Endothelial cell of umbilical vein (primary cell): ENCODE measurements at places on chromosomes 11 and 22.

DNA sequence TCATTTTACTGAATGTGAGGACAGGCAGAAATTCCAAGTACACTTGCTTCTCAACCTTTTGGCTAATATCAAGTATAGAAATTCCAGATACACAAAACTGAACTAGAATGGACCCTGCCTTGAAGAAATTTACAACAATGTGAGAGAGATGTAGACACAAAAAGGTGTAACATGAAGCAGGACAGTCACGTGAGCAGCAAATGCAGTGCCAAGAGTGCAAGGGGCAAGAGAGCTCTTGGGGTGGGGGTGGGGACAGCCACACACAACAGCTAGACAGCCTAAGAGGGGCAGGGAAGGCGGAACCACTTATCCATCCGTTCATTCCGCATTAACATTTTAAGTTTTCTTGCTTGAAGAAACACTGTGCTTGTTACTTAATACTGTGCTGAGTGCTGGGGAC is 28.9 kb downstream of the PLEKHA7 start:
- no peak for DNase-seq

DNA sequence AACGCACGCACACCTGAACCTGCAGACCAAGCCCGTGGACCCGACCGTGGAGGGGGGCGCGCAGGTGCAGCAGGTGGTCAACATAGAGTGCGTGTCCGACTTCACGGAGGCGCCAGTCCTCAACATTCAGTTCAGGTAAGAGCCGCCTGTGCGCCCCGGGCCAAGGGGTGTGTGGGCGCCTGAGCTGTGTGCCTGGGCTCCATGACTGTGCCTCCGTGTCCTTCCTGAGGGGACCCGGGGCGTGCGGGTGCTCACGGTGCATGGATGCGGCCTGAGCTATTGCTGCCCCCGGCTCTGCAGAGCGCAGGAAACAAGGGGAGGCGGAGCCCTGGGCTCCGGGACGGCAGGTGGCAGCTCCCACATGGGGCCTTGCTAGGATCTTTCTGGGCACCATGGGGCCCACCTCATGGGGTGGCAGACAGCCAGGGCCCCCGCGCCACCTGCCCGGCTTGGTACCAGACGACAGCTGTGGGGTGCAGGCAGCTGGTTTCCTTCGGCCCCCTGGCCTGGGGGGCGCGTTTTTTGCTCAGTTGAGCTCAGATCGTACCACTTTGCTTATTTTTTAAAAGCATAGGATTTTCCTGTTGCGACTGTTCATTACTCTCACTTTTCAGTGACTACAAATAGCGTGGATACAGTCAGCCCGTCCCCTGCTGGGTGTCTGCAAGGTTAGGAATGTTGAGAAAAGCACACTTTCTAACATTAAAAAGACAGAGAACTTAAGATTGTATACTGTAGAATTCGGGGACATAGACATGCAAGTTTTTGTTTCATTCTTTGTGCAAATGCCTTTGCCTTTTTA is 28.3 kb downstream of the MUC6 start:
- DNase-seq = no peak

DNA sequence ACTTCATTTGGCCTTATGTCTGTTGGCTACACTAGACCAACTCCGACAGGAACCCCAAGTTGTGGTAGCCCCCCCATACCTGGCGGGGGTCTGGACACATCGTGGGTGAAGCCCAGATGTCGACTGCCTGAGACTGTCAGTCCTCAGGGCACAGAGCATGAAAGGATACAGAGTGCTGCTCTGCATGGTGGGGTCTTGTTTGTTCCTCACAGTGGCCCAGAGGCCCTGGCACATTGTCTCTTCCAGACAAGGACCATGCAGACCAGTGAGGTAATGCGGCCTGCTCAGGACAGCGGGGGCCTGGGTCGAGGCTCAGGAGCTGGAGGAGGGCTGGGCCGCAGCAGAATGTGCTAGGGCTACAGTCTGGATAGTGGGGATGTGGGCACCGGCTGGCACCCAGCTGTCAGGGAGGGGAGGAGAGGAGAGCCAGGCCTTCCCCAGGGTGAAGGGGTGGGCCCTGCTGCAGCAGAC is 14.6 kb downstream of the CAPN5 start:
- DNase-seq = no peak

GRCh38 chr22:38870312-38870741 is 1.7 kb downstream of the CBX6 start:
- peak; percentile 80 for DNase-seq

- no peak for DNase-seq
Measured at GRCh38 chr11:88266157-88266556, 71.4 kb downstream of the CTSC start.

GRCh38 chr22:22705328-22706100 is 61.1 kb downstream of the GGTLC2 start:
- no peak for DNase-seq

GRCh38 chr11:94926698-94927237 is 46.6 kb downstream of the CWC15 start:
- peak; percentile 94 for DNase-seq

DNA sequence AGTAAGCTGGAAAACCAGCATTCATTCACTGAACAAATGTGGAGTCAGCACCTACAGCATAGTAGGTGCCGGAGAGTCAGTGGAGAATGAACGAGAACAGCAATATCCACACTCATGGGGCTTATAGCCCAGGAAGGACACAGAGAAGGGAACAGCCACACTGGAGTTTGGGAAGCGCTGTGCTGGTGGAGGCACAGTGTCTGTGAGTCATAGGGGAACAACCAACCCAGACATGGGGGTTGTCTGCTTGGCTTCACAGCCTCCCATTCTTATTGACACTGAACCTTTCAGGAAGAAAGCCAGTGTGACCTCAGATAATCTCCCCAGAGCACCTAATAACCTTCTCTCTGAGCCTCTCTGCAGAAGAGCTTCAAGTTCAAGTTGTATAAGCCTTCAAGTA is 56.6 kb upstream of the UBASH3B start:
- DNase-seq = no peak

DNA sequence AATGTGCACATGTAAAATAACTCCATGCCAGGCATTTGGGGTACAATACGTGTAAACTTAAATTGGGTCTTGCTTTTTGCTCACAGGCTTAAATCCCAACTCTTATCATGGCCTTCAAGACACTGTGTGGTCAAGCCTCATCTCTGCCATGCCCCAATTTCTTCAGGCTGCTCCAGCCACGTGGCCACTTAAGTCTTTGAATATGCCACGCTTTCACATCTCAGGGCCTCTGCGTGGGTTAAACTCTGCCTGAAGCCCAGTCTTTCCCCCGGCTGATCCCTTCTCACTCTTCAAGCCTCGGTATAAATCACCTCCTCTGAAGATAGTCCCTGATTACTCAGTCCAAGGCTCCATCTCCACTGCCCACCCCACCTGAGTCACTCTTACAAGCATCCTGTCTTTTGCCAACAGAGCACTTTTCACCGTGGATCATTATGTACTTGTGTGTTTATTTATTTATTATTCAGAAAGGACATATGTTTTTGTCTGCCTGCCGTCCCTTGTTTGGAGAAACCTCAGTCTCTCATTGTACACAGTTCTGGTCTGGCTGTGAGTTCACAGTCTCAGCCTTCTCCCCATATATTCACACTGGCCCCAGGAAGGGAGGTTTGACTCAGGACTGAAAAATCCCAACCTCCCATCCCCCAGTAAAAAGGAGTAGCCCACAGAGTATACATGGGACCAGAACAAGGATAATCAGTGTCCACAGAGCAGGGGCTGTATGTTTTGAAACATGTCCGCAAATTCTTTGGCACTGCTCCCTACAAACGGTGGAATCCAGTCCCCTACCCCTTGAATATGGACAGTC is 344.7 kb downstream of the MN1 start:
- DNase-seq = peak; percentile 29

DNA sequence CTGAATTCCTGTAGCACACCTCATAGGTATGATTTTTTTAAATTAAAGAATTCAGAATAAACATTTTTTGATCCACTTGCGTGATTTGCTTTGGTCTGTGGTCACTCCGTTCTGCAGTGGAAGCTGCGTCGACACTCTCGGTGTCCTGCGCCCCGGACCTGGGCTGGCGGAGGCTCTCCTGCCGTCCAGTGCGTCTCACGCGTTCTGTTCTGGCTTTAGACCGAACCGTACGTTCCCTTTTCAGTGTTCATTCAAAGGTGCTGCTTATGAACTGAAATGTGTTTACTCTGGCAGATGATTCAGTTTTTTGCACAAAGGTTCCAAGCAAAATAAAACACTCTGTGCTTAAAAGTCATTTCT is 38.2 kb downstream of the CTTN start:
- no peak for DNase-seq

DNA sequence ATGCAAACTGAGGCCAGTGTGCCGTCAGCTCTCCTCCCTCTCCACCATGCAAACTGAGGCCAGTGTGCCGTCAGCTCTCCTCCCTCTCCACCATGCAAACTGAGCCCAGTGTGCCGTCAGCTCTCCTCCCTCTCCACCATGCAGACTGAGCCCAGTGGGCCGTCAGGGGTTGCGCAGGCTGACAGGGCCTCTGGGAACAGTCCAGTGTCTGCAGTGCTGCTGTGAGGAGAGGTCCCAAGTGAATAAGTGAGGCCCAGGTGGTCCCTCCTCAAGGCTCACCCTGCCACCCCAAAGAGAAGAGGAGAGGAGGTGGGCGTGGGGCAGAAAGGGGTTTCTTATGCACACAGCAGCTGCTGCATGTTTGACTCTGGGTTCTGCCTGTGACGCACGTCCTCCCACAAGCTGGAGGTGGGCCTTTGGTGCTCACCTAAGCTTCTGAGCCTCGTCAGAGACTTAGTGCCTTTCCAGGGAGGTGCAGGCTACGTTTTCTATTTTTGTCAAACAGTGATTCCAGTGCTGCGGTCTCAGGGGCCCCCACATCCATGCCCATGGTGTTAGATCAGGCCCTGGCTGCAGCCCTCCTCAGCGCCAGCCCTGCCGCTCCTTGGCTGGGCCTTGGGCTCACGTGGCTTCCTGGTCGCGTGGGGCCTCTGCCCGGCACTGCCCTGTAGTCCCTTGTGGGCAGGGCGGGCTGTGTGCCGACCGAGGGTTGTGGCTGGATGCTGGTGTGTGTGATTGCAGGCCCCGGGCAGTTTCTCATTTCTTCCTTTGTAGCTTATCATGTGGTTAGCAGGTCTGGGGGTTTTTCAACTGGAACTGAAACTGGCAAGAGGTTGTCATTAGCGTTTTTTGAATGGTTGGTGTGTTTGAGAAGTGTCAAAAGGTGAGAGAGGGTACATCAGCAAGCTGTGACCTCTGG is 7.1 kb downstream of the TPCN2 start:
- no peak for DNase-seq

- DNase-seq = no peak
Measured at GRCh38 chr22:25602916-25603315, 38.4 kb downstream of the GRK3 start.

DNA sequence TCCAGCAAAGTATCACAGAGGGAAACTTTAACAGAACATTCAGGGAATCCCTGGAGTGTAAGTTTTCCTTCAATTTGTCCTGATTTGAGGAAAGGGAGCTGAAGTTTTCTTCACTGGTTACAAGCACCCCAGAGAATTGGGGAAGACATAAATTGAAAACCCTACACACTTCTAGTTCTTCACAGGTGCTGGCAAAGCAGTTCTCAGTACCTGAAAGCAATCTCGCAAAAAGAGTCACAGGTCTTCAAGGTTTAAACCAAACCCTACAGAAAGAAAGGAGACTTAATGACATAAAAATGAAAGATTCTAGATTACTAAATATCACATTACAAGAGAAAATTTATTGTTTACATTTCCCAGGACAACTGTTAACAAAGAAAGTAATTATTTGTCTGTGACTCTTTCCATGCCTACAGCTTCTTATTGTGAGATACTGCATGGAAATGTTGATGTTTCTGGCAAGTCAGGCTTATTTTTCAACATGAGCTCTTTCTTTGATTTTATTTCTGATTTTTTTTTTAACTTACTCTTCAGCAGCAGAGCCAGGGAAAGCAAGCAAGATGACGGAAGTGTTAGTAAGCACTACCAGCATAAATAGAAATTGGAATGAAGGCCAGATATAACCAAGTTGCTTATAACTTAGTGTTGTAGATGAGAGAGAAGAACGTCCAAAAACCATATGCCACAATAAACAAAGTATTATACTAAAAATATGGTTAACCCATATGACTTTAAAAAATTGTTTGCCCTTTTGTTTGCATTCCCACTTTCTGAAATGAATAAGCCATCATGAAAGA is 44.1 kb downstream of the FANCF start:
- no peak for DNase-seq

DNA sequence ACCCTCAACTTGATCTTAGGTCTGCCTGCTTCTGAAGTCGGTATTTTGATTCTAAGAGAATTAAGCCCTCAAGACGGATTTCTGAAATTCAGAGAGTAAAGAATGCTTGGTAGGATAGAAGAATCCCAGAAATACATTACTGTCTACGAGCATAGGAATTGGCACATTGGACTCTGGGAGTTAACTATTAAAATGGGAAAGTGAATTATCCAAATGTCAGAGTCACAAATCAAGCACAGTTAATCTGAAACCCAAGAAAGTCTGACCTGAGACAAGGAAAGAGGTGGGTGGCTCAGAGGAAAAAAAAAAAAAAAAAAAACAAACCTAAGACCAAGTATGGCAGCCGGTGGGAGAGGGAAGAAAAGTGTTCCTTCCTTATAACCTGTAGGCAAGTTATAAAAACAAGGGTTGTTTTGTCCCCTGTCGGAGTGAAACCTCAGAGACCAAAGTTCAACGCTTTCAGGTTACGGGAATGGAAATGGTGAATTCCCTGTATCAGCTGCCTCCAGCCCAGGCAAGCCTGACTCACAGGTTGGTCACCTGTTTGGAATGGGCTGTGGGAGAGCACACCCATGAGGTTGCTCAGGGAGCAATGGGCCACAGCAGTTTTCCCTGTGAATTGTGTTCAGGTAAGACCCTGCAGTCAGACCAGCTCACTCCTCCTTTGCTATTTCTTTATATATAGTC is 139.0 kb downstream of the ETS1 start:
- no peak for DNase-seq

DNA sequence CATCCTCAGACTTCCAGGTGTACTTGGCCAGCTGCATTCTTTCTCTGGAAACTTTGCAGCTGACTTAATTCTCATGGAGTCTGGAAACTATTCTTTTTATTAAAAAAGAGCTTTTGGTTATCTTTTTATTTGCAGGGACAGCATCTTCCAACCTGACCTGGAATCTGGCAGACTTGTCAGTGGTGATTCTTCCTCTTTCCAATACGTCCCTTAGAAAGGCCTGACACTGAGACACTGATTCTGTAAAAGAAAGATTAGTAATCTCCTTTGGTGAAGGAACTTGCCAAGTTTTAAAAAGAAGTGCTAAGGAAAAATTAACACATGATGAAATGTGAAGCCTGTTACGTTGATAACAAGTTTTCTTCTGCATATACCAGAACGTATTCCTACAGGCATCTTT is 440.9 kb upstream of the RAG2 start:
- DNase-seq = no peak

GRCh38 chr11:9574622-9575259 is 1.3 kb downstream of the WEE1 start:
- DNase-seq = peak; percentile 51

- DNase-seq = no peak
Measured at GRCh38 chr11:115151010-115151409, 353.2 kb downstream of the CADM1 start.

GRCh38 chr11:12362857-12363256 is 14.5 kb upstream of the PARVA start:
- DNase-seq = no peak
